ENCODE measurements at places on chromosomes 12 and 14.

GRCh38 chr14:68182492-68182891 is 362.9 kb downstream of the RAD51B start:
- DNase-seq = no peak

- DNase-seq = no peak
These were observed 19.2 kb downstream of the DDX51 start for GRCh38 chr12:132124766-132125425.

DNA sequence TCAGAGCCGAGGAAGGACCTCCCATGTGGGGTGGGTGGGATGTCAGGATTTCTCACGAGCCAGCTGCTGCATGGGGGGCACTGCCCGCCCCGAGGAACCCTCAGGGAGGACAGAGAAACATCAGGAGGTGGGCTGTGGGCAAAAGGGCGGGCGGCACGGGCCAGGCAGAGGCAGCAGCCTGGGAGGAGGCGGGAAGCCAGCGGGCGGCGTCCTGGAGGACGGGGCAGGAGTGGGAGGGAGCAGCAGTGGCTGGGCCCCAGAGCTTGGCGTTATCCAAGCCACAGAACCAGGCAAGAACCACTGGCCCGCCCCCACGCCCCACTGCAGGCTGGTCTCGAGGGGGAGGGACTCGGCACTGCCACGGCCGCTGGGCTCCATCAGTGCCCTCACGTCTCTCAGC is 2.4 kb downstream of the C14orf180 start:
- DNase-seq = no peak

DNA sequence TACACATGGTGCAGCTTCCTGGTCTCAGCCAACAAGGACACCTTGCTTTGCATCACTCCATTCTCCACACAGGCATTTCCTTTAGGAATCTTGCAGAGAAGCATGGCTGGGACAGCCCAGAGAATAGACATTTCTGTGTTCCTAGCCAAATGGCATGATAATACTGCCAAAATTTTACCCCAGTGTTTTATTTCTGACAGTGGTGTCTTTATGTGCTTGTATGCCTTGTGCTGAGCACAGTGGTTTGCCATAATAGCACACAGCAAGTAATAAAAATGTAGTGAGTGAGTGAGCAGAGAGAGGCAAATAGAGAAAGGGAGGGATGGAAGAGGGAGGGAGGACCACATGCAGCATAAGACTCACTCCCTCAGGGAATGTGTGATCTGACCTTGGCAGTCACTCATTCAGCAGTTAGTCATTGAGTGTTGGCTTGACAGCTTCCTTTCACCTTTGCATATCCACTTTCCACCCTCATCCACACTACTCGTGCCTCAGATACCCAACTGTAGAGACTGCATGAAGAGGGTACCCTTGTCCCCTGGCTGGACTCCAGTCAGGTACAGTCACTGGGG is 212.8 kb upstream of the CCDC196 start:
- no peak for DNase-seq

DNA sequence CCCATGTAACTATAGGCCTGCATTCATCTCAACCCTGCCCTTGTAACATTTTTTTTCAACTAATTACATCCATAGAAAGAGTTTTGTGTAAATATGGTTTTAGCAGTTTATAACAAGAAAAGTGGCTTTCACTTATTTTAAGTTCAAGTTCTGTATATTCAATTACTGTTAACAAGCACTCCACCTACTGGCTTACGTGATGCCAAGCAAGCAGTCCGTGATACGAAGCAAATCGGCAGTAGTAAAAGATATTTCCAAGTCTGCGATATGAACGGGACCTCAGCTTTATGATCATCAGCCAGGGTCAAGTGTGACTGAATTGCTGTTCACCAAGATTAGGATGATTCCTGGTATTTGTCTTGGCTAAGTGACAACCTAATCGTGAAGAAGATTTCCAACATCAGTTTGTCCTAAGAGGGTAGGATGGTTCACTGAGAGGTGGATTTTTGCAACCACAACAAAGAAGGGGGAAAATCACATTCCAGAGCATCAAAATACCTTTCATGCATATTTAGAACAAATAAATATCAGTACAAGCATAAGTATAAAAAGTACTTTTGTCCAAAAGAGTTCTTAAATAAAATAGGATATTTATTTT is 456.2 kb downstream of the FOXG1 start:
- DNase-seq = peak; percentile 79

- peak; percentile 74 for DNase-seq
These were observed at the start of gene HCFC2 for GRCh38 chr12:104064031-104064841. TSS of gene HCFC2 (plus strand) at chr12:104064531. CDS start at chr12:104064561, 30 bp downstream.

DNA sequence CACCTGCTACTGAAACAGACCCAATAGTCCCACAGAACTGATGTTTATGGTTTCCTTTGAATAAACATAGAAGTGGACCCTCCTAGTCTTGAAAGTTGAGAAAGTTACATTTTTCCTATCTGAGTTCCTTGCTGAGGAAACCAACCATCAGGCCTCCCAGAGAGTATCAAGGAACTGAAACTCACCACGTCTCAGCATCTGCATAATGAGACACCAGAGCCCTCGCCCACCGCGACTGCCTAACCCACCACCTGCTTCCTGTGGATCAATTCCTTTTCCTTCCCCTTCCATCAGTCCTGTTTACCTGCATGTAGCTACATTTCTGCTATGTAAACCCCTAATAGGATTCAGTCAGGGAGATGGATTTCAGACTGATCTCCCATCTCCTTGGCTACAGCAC is 443.2 kb upstream of the TMEM132C start:
- DNase-seq = no peak

GRCh38 chr12:18284386-18284785 is 23.1 kb downstream of the PIK3C2G start:
- DNase-seq = no peak

- no peak for DNase-seq
These were observed at the start of gene INHBE for GRCh38 chr12:57454566-57455373. TSS of gene INHBE (plus strand) at chr12:57455307. CDS start at chr12:57455537, 230 bp downstream.

GRCh38 chr14:68506645-68507419 is 286.0 kb downstream of the ZFP36L1 start:
- DNase-seq = no peak

GRCh38 chr14:34662561-34663088 is 32.7 kb upstream of the SNX6 start:
- no peak for DNase-seq

DNA sequence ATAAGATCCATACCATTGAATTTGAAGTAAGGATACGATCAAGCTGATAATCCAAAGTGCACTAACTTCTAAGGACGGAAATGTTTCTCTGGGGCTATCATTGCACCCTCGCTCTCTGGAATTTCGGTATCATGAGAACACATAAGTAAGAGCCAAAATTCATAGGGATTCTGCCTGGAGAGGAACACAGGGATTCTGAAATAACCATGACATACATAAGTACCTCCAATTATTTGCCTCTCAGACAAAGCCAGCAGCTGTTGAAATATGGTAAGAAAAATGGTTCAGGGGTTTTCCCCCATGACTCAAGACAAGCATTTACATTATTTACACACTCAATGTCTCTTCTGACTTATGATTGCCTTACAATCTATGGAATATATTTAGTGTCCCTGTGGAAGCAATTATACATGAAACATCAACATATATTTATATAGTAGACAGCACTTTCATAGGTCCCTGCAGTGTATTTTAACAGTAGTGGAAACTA is 1123.6 kb upstream of the SEL1L start:
- DNase-seq = no peak

DNA sequence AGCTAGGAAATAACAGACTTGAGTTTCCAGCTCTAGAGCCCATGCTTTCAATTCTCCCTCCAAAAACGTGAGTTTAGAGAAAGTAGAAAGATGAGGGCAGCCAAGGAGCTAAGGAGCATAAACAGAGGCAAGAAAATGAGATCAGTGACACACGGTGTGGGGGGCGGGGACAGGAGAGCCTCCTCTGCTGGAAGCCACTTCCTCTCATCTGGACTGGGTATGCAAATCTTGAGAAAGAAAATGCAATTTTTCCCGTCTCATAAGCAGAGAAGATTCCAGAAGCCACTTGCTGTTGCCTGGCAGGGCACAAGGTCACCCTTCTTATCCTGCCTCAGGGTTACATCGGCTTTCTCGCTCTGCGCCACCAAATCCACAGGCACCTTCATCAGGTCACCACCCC is 6.0 kb downstream of the OR10P1 start:
- no peak for DNase-seq

GRCh38 chr12:131621701-131622421 is 89.0 kb upstream of the SFSWAP start:
- no peak for DNase-seq

GRCh38 chr14:92144708-92145107 is 22.9 kb downstream of the CPSF2 start:
- no peak for DNase-seq

DNA sequence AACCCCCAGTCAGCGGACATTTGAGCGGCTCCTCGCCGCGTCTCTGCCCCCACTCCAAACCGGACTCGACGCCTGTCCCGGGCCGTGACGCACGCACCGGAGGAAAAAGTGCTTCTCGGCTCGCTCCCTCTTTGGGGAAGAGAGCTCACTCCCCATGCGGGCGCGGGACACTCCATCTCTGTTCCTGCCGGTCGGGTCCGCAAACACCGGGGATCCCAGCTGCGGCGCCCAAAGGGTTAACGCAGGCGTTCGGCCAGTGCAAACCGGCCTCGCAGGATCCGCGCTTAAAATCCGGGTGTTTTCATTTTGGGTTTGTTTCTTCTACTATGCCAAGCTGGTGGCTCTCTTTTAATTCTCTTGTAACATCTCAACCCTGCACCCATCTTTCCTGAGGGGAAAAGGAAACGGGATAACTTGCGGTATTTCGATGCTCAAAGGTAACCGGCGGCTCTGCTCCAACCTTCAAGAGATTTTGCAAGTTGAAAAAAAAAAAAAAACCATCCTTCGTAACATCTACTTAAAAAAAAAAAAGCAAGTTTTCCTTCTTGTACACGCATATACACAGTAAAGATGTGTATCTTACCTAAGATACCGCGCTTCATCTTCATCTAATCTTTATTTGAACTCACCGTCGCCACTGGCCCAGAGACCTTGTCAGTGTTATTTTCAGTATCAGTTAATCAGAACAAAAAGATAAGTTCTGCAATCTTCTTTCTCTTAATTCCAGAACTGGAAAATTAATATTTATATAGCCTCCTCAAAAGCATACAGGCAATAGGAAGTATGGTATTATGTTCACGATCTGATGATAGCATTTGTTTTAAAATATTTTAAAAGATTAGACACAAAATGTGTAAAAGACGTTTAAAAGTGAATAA is 1.6 kb upstream of the ATP2B1 start:
- no peak for DNase-seq

- DNase-seq = no peak
These were observed 12.8 kb downstream of the ADGRD1 start for GRCh38 chr12:130966443-130967030.

DNA sequence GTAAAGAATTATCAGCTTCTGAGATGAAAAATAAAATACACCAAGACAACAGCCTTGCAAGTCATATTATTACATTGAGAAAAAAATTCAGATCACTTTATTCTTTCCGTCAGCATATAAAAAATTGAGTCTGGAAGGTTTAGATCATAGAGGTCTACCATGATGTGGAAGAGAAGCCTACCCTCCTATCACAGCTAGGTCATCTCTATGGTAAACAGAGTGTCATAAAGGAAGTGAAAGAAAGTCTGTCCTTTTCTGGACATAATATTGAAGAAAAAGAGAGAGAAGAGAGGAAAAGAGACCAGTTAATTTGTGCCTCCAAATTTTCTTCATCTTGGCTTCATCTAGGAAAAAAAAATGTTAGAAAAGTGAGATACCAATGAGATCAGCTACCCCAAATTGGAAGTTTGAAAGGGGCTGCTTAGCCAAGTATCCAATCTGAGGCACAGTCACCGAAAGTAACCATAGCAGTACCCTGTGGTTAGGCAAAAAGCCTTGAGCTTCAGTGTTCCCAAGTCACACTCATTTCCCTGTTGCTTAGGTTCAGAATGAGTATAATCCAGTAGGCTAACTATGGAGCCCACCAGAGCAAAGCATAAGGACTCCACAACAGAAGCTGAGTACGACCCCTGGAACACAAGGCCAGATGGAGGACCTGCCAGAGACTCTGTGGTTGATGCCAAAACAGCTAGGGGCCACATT is 38.1 kb downstream of the DUSP6 start:
- no peak for DNase-seq

- DNase-seq = no peak
These were observed 756.6 kb downstream of the NOVA1 start for GRCh38 chr14:25841226-25841625.

- DNase-seq = no peak
These were observed 4.9 kb upstream of the MRPL52 start for GRCh38 chr14:22824711-22825359.

DNA sequence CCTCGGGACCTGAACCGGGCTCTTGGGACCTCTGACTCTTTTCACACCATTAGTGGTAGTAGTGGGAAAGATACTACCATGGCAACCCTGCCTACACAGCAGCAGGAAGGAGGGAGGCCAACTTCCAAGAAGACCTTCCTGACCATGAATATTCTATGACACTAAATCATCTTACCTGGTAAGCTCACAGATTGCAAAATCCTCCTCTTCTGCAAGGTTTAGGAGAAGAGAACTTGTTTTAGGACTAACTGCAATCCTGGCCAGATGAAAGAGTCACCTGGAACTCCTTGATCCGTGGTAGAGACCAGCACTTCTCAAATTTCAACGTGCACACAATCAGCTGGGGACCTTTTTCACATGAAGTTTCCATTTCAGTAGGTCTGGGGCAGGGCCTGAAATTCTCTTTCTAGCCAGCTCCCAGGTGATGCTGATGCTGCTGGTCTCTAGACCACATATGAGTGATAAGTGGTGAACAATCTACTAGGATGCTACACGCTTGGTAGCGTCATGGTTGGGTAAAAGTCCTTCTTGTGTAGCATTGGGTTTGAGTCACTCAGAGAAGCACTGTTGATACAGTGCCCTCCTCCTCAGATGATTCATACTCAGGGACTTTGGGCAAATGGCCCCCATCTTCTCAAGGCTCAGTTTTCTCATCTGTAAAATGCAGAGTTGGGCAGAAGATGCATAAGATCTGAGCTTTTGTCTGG is 35.6 kb upstream of the FICD start:
- no peak for DNase-seq

DNA sequence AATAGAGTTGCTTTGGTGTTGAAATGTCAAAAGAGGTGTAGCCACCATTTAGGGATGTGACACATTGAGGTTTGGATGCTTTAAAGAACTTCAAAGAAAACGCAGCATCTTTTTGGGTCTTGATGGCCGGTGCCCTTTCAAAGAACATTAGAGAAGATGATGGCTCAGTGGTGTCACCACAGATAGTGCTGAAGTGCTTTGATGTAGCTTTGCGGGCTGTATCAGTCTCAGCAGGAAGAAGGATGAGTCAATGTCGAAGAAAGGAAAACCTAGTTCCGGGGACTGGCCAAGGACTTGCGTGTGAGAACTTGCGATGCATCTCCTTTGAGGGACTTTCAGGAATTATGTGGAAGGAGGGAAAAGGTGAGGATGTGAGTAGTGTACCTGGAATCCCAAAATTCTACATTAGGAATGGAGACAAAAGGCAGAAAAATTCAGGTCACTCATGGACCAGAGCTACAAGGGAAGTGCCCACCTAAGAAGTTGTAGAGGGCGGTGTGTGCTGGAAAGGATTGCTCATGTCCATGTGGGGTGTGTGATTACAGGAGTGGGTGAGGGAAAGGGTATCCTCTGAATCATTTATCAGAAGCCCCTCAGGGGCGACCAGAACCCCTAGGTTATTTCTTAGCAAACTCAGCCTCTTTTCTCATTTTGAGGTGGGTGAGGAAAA is 39.7 kb upstream of the GZMB start:
- no peak for DNase-seq

- DNase-seq = no peak
These were observed 57.4 kb downstream of the DGLUCY start for GRCh38 chr14:91171291-91171690.

- DNase-seq = no peak
These were observed 110.4 kb upstream of the NAV3 start for GRCh38 chr12:77720258-77720657.

- DNase-seq = no peak
These were observed 241.4 kb downstream of the FOXG1 start for GRCh38 chr14:29007990-29008389.

- DNase-seq = no peak
These were observed 55.1 kb upstream of the PELI2 start for GRCh38 chr14:56063131-56063530.
